Iris pigment epithelial cell (primary cell): ENCODE measurements at places on chromosomes 4 and X.

- peak; percentile 88 for DNase-seq
These were observed 89.4 kb upstream of the TRIM2 start for GRCh38 chr4:153114771-153115321.

DNA sequence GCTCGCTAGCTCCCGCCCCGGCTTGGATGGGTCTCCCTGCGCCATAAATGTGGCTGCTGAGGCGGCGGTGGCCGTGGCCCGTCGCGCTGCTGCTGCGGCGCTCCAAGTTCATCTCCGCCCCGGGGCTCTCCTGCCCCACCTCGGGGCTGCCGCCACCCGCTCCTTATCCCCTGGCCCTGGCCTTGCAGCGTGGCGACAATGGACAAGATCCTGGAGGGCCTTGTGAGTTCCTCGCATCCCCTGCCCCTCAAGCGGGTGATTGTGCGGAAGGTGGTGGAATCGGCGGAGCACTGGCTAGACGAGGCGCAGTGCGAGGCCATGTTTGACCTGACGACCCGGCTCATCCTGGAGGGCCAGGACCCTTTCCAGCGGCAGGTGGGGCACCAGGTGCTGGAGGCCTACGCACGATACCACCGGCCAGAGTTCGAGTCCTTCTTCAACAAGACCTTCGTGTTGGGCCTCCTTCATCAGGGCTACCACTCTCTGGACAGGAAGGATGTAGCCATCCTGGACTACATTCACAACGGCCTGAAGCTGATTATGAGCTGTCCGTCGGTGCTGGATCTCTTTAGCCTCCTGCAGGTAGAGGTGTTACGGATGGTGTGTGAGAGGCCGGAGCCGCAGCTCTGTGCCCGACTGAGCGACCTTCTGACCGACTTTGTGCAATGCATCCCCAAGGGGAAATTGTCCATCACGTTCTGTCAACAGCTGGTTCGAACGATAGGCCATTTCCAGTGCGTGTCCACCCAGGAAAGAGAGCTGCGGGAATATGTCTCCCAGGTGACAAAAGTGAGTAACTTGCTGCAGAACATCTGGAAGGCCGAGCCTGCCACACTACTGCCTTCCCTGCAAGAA, 763 bp downstream of the USP38 start:
- DNase-seq: peak; percentile 32

DNA sequence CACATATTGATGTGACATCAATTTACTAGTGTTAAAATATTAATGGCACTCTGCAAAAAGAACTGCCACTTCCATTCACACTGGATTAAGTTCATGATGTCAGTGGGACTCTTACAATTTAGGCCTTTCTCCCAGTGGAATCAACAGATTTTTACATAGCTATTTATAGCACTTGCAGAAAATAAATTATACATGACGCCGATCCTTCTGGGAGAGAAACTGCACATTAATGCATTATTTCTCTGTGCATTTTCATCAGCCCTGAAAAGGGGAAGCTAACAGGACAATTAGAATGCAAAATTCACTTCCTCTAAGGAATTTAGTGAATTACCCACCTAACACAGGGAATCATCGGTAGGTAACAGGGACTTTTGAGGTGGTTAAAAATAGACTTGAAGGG, 15.7 kb downstream of the LGI2 start:
- DNase-seq: no peak

DNA sequence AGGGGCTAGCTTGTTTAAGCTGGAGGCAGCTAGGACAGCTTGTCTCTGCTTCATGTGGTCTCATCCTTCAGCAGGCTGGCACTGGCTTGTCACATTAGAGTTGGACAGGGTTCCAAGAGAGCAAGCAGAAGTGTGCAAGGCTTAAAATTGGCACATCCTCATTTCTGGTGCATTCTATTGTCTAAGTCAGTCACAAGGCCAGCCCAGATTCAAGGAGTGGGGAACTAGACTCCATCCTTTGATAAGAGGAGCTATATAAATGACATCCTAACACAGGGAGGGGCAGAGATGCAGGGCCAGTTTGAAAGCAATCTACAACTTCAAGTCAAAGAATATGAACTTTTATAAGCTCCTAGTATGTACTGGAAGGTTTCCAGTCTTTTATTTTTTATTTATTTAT, 313.2 kb downstream of the PTTG2 start:
- no peak for DNase-seq

GRCh38 chr4:72715299-72715698, 146.3 kb upstream of the ADAMTS3 start:
- no peak for DNase-seq

DNA sequence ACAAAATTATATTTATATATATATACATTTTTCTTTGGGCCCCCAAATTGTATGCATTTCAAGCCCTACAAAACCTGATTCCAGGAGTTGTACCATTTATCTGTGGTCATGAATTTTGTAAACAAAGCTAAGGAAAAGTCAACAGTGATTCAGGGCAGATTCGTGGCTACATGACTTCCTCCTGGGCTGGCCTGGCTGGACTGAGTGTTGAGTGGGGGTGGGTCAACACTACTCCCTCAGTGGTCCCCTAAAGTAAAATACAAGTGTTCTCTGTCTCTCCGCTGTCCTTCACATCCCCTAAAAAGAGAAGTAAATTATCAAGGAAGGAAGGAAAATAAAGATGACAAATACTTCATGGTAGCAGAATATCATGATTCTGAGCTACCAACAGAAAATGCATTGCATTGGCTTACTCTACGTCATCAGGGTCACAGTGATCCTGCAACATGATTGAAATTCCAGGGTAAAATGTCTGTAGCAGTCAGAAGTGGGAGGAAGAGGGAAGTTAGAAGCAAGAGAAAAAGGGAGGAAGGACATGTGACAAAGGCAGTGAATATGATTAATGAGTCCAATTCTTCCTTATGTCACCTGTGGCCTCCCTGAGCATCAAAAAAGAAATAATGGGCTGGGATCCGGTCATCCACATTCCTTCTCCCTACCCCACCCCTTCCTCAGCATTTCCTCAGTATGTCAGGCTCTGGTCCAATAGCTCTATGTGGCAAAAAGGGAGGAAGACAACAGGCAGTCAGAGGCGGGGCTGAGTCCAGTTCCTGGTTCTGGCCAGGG, 42.4 kb upstream of the MYOZ2 start:
- DNase-seq: peak; percentile 49

GRCh38 chrX:5449323-5449722, 779.3 kb downstream of the NLGN4X start:
- no peak for DNase-seq

DNA sequence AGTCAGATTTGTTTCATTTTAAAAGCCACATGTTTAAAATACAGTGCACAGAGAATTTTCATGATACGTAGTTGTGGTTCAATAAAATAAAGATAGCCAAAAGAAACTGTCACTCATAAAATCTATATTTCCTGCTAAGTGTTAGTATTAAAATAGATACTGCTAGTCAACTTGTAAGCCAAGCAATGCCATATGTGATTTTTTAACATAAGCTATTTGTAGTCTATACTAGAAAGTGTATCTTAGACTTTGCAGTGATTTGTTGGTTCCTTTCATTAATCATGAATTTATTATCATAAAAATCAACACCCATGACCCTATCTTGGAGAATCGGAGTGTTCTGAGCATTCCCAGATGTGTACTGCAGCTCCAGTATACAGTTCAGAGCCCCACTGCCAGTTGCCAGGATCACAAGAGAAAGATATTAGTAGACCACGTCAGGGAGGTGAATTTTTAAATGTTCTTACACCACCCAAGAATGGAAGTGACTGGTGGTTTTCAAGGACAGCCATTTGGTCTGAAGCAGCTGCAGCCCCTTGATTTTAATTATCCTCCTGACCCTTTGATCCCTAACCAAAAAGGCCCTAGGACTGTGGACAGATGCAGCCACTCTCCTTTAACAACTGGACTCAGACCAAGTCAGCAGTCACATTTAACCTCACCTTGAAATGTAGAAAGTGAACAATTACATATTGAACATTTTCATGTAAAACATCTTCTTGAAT, 163.1 kb downstream of the PALLD start:
- no peak for DNase-seq

DNA sequence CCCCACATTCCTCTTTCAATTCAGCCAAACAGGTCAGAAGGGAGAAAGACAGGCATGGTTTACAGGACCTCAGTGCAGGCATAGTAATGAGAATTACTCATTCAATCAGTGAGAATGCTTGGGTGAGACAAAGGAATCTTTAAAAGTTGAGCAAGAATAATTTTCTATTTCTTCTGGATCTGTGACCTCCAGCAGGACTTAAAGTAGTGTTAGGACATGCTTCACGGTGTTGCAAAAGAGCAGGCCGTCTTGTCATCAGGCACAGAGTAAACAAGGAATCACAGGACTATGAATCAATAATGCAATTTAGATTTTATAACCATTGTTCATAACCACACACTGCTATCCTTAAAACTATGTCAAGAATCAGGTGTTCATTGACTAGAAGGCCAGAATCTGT, 130.6 kb upstream of the GLRA2 start:
- peak; percentile 25 for DNase-seq

DNA sequence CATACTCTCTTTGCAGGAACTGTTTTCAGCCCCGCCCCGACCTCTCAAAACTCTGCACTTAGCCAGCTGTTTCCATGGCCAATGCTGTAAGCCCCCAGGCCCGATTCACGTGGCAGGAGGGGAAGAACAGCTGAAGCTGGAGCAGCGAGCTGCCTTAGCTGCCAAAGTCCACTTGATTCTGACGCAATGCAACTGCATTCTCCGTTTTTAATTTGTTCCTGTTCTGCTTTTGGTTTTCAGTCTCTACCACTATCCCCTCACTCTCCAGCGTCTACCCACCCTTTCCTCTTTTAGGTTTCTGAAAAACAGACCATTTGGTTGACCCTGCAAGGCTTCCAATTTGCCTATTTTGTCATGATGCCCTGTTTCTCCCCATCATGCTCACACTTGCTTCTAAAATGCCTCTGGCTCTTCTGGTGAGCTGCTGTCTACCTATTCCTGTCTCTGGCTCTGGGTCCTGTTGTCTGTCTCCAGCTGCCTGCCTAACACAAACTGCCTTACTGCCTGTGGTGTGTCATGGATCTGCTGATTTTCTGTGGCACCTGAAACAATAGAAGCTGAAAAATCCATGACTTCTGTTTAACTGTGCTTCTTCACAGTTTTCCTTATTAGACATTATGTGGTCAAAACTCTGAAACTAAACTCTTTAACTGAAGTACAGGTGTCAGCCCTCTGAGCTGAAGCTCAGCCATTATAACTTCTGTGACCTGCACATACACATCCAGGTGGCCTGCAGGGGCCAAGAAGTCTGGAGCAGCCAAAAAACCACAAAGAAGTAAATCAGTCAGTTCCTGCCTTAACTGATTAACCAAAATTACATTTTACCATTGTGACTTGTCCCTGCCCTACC, 160.5 kb upstream of the AGTR2 start:
- no peak for DNase-seq
